ENCODE measurements at places on chromosomes 3 and 15.

GRCh38 chr15:60840306-60840702 is 361.4 kb upstream of the ICE2 start:
- peak; percentile 25 for DNase-seq

DNA sequence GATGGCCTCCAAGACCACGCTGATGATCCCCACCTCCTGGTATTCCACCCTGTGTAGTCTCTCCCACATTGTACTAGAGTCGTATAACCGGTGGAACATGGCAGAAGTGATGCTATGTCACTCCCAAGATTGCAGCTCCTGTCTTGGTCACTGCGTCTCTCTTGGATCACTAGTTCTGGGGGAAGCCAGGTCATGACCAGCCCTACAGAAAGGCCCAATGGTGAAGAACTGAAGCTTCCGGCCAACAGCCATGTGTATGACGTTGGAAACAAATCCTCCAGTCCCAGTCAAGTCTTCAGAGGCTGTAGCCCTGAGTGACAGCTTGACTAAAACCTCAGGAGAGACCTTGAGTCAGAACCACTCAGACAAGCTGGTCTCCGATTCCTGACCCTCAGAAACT is 61.9 kb upstream of the FNDC3B start:
- no peak for DNase-seq

- DNase-seq = no peak
These were observed 9.0 kb downstream of the ARPP21 start for GRCh38 chr3:35648347-35648746.

- DNase-seq = peak; percentile 11
These were observed 507 bp upstream of the VHL start for GRCh38 chr3:10140996-10141546.

DNA sequence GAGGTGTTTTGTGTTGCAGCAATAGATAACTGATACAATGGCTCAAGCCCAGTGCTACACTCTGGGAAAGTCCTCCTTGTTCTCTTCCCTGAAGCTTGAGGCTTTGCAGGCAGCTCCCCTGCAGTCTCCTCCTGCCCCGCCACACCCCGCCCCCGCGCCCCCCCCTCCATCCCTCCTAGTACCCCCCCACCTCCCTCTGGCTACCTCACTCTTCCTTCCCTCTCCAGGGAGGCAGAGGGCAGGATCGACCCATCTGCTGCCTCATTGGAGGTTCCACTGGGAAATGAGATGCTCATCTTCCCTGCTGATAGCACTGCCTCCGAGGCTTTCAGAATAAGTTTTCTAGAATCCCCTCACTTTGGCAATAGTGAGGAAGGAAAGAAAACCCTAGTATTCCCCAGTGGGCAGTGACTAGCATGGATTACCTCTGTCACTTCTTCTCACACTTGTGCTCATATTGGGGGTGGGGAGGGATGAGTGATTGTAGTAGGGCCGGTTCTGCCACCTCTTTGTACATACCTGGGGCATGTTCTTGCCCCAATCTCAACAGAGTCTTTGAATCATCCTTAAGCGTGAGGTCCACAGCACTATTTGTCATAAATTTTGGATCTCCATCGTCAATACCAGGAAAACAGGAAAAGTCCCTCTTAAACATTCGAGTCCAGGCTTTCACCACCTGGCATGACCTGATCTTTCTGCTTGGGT is 16.3 kb upstream of the RAB7A start:
- no peak for DNase-seq

DNA sequence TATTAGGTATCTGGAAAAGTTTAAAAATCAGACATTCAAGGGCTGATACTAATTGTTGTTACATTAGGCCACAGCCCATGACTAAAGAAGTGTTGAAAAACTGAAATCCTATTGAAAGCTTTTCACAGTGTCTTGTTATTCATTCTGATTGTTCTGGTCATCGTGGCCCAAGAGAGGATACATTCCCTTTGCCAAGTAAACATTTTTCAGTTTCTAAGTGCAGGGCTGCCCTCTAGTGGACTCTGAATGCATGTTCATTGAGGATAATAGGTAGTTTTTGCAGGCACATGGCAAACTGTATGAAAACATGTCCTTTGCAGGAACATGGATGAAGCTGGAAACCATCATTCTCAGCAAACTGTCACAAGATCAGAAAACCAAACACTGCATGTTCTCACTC is 181.1 kb downstream of the MYRIP start:
- DNase-seq = peak; percentile 6

DNA sequence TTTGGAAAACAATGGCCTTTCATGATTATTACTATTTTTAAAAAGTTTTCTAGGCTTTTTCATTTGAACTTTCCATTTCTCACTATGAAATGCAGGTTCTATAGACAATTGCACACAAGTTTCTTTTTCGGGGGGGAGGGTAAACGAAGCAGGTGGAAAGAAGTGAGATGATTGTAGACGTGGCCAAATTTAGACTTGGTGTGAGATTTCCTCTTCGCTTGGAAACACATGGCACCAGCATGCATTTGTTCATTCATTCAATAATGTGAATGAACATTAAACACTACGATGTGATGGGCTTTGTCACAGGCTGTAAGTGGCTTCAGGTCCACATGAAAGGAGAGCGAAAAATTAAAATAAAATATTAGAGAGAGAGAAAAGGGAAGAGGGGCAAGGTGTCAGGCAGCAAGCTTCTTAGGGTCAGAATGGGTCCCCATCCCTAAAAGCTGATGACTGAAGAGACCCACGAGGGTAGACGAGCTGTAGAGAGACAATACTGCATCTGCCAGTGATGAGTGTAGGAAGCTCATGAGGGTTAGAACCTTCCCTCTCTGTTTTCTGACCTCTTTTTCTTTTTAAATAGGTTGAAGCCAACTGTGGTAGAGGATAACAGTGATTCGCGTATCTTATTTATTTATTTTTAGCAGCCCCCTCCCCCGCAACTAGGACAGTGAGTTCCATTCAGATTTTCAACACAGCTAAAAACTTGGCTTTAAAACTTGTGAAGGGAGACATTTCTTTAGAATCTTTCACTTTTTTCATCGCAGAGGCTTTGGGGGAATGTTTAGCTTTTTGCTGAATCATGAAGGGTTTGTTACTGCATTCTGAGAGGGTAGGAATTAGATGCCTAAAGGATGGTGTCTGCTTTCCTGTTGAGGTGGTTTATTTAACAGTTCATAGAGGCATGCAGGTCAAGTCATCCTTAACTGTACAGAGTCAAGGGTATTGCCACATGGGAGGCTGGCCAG is 36.2 kb downstream of the GAP43 start:
- DNase-seq = no peak

DNA sequence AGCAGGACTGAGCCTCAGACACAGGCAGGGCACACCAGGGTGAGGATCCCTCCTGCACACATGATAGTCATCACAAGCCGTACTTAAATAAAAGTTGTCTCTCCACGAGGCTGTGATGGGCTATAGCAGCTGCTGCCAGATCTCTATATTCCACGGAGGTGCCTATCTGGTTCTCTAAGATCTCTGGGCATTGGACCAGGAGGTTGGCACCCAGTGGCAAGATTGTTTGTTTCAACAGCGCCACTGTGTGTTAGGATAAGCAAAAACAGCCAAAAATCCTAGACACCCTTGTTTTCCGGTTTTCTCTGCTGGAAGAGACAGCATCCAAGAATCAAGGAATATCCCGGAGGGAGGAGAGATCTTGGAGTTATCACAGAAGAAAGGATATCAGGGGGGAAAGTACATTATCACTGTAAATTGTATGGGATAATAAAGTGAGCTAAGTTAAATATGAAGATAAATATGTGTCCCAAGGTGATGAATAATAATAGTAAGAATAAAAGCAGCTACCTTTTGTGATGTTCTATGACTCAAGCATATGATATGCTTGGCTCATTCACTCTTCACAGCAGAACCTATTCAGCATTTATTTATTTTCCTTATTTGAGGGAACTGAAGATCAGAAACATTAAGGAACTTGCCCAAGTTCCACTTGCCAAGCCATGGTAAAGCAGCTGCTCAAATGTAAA is 90.6 kb upstream of the AKAP13 start:
- DNase-seq = peak; percentile 33

DNA sequence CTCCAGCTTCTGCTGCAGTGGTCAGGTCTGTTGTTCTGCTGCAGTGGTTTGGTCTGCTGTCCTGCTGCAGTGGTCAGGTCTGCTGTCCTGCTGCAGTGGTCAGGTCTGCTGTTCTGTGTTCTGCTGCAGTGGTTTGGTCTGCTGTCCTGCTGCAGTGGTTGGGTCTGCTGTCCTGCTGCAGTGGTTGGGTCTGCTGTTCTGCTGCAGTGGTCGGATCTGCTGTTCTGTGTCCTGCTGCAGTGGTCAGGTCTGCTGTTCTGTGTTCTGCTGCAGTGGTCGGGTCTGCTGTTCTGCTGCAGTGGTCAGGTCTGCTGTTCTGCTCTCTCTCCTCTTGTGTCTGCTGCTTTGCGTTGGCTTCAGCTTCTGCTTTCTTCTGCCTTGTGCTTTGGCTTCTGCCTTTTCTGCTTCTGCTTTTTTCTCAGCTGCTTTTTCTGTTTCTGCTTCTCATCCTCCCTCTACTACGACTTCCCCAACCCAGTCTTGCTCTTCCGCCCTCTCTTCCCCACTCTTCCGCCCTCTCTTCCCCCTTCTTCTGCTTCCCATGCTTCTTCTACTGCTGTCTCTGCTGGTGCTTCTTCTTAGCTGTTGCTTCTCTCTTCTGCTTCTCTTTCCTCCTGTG is 50.7 kb downstream of the FAM43A start:
- DNase-seq = no peak

- no peak for DNase-seq
These were observed 232.6 kb downstream of the ABHD5 start for GRCh38 chr3:43923104-43923882.

DNA sequence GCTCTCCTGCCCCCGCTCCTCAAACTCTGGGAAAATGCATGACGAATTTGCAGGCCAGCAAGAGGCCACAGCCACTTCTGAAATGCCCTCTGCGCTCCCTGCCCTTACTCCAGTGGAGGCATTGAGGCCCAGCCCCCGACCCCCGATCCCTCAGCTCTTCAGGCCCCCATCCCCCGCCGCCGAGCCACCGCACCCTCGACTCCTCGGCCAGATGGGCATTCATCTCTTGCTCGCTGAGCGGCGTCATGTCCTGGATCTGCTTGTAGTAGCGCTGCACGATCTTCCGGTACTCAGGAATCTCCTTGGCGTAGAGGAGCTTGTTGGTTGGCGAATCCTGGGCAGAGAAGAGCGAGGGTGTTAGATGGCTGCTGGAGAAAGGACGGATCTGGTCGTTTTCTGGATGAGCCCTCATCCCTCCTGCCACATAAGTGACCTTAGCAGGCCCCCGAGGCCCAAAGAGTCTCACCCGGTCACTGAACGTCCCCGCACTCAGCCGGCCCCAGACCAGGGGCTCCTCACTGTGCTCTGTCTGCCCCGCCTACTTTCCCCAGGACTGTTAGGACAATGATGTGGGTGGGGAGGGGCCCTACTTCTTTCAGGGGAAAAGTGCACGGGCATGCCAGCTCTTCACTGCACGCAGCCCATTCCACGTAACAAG is 14.0 kb downstream of the H1-8 start:
- no peak for DNase-seq
